HepG2 (cell line): ENCODE measurements at places on chromosomes 5 and 9. TPM values are rescaled to one million over a fixed set of nuclear protein-coding genes. Genes with fewer than 3 reads are reported as not detected.

GRCh38 chr5:125343015-125343414, 596.6 kb upstream of the ZNF608 start:
- DNase-seq: no peak

DNA sequence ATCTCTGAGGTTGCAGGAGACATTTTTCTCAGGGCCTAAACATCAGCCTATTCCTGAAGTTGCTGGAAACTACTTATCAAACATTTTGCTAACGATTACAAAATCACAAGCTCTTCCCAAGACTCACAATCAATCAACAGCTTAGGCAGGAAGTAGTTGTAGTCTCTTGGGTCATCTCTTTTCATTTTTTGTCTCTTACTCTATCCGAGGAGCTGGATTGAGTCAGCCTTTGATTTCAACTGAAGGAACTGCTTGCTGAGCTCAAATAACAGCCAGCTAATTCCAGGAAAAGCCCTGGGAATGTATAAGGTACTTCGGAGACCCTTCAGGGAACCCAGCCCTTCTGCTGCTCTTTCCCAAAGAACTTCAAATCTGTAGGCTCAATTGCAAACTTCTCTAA, 398.9 kb downstream of the PLK2 start:
- DNase-seq: no peak

- DNase-seq: no peak
Measured at GRCh38 chr5:124659798-124660197, 86.6 kb downstream of the ZNF608 start.

DNA sequence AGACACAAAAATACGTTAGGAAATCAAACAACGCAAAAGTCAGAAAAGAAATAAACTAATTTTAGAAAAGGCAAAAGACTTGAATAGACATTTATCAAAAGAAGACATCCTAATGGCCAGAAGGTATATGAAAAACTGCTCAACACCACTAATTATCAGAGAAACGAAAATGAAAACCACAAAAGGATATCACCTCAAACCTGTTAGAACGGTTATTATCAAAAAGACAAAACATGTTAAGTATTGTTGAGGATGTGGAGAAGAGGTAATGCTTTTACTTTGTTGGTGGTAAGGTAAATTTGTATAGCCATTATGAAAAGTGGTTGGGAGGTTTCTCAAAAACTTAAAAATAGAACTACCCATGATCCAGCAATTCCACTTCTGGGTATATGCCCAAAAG, 230.0 kb upstream of the RGMB start:
- no peak for DNase-seq

DNA sequence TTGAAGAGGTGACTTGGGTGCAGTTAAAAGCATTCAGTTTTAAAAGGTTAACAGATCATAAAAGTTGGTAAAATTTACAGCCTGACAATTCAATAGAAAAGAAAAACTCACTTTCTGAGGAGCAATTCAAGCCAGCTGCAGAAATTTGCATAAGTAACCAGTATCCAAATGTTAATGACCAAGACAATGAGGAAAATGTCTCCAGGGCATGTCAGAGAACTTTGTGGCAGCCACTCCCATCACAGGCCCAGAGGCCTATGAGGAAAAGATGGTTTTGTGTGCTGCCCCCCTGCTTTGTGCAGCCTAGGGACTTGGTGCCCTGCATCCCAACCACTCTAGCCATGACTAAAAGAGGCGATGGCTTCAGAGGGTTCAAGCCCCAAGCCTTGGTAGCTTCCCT, 1406.5 kb upstream of the ACO1 start:
- no peak for DNase-seq

DNA sequence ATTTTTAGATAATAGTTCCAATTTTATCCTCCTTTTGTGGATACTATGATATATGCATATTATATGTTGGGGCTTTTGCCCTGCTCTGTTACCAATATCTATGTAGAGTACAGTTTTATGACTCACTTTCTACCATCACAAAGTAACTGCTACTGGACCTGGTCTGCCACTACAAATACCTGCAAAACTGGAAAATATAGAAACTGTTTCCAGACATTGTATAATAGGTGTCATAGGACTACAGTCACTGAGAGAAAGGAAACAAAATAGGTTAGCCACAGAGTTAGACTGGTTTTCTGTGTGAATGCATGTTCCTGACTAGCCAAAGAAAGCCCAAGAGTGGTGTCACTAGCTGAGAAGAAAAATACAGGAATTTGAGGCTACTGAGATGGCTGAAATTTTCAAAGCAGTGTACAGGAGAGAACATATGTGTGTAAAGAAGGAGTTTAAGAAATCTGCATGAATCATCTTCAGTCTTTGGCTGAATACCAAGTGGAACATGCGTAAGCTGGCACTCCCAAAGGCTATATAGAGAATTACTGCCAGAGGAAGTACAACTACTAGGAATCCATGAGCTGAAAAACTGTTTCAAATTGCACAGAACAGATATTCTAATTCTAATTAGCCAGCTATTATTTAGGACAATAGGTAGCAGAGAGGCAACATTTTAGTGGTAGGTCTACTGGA, 29.0 kb upstream of the FAM174A start:
- no peak for DNase-seq

DNA sequence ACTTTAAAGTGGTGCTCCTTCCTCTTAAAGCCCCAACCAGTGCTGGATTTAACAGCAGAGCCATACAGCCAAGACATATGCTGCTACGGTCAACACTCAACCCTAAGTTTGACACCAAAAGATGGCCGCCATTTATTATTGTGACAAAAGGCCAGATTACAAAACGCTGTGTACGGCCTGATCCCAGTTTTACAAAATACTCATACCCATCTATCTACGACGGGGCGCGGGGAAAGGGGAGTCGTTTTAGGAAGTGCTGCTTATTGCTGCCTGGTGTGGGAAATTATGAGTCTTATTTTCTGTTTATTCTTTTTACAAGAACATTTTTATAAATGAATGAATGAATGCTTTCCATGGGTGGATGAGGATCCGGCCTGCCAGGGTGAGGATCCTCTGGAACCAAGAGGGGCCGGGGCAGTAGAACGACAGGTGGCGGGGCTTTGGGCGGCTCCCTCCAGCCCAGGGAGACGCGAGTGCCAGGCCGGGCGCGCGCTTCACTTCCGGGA, 457 bp upstream of the IDNK start:
- no peak for DNase-seq

GRCh38 chr5:112574536-112574935, 155.5 kb upstream of the EPB41L4A start:
- no peak for DNase-seq

DNA sequence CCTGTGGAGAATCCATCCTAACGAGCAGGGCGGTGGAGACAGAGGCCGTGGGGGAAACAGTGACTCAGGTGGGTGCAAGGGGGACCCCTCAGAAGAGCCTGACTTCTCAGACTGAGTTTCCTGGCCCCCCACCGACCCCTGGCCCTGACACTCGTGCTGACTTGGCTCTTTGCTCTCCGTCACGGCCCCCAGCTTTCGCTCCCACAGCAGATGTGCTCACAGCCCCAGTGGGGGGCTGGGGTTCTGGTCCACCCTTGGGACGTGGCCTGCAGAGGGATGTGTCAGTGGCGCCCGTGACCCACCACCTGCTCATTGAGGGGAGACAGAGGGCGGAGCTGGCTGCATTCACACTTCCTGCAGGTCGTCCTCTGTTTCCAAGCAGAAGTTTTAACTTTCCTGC, 62.9 kb upstream of the IRX4 start:
- no peak for DNase-seq

- DNase-seq: no peak
Measured at GRCh38 chr5:178902849-178903248, 7.1 kb downstream of the ZFP2 start.

DNA sequence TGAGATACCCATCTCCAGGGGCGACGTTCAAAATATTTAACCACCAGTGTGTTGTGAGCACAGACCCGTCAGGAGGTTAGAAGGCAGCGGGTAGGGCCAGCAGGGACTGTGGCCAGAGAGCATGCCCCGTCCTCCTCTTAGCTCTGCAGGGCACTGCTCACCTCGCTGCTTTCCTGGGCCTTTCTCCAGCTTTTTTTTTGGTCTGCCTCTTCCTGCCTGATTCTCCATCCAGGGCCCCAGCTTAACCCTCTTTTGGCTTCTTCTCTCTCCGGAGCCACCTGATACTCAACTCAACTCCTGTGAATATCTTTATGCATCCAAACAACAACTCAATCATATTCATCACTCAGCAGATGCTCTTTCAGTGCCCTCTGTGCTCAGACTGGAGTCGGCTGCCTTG, 44.0 kb downstream of the TMOD1 start:
- DNase-seq: no peak

- DNase-seq: no peak
Measured at GRCh38 chr9:14752271-14752670, 29.7 kb upstream of the CER1 start.

OR1Q1 gene
- not detected in 2 replicates for total RNA-seq

SLC45A2 gene
- total RNA-seq: 0.22 TPM in 1 of 2 replicates, not detected in the other

BARHL1 gene
- not detected in 2 replicates for total RNA-seq

SNCAIP gene
- total RNA-seq: not detected in 2 replicates

ANKRD34B gene
- total RNA-seq: 0.04 and 0.06 TPM in 2 replicates

ZCCHC7 gene
- 13.6 and 15.9 TPM in 2 replicates for total RNA-seq

BRINP1 gene
- not detected in 2 replicates for total RNA-seq
